CD4-positive, alpha-beta T cell treated with Interleukin-17A for 1 hour (primary cell): ENCODE measurements at places on chromosomes 11 and 22.

- no peak for DNase-seq
Measured at GRCh38 chr11:23206741-23207336, 346.6 kb upstream of the CCDC179 start.

- no peak for DNase-seq
Measured at GRCh38 chr11:134040386-134041302, 28.2 kb upstream of the JAM3 start.

DNA sequence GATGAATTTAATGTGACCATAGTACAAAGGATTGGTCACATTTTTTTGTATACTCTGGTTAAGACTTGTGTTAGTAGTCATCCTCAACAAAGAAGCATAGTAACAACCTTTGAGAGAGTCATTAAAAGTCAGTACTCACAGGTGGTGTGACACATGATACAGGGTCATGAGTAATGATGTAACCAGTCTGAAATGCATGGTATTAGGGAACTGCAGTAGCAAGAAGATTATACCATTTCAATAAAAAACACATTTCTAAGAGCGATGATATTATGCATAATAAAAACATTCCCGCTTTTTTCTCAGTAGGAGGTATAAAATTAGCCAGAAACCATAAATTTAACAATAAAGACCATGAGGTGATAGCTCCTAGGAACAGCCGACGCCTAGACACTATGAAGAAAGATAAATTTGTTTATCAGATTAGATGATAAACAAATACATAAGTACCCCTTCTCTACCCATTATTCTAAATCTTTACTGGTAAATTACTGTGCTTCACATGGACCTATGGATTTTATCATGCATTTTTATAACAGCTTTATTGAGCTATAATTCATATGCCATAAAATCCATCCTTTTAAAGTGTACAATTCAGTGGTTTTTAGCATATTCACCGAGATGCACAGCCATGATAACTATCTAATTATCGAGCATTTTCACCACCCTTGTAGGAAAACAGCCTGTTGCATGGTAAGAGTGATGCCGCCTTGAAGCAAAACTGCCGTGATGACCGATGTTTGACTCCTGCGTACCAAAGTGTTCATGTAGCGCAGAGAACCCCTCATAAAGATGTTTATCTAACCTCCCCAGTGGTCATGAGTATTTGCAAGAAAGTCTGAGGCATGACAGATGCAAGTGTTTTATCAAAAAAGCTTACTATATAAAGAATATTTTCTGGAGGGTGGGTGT lies 41.8 kb downstream of the TMPRSS5 start:
- DNase-seq: no peak

- no peak for DNase-seq
Measured at GRCh38 chr22:17063411-17064106, 21.2 kb upstream of the IL17RA start.

- DNase-seq: no peak
Measured at GRCh38 chr11:79025622-79026021, 415.2 kb downstream of the TENM4 start.

GRCh38 chr22:38201711-38202436 lies at the start of gene MAFF:
Gene MAFF, plus strand, starts transcription at chr22:38201994. Its CDS starts 11,860 bp downstream, at chr22:38213854.
- DNase-seq: peak; percentile 94

GRCh38 chr11:94449029-94449428 lies 44.6 kb downstream of the MRE11 start:
- DNase-seq: no peak

- DNase-seq: no peak
Measured at GRCh38 chr22:49208768-49209252, 618.9 kb downstream of the BRD1 start.

DNA sequence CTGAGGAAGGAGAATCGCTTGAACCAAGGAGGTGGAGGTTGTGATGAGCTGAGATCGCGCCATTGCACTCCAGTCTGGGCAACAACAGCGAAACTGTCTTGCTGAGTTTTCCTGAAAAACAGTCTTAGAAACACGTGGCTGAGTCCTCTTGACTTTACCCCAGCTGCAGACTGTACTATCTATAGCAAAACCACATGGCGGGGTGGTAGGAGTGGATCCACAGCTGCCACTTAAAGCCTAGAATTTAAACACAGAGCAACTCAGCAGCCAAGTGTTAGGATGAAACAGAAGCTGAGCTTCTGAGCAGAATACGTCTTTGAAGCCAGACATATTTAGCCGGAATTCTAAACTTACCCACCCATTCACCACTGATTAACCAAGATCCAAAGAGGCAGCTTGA lies 14.1 kb downstream of the PATZ1 start:
- no peak for DNase-seq

GRCh38 chr11:125072218-125072960 lies 9.3 kb downstream of the SLC37A2 start:
- peak; percentile 7 for DNase-seq

DNA sequence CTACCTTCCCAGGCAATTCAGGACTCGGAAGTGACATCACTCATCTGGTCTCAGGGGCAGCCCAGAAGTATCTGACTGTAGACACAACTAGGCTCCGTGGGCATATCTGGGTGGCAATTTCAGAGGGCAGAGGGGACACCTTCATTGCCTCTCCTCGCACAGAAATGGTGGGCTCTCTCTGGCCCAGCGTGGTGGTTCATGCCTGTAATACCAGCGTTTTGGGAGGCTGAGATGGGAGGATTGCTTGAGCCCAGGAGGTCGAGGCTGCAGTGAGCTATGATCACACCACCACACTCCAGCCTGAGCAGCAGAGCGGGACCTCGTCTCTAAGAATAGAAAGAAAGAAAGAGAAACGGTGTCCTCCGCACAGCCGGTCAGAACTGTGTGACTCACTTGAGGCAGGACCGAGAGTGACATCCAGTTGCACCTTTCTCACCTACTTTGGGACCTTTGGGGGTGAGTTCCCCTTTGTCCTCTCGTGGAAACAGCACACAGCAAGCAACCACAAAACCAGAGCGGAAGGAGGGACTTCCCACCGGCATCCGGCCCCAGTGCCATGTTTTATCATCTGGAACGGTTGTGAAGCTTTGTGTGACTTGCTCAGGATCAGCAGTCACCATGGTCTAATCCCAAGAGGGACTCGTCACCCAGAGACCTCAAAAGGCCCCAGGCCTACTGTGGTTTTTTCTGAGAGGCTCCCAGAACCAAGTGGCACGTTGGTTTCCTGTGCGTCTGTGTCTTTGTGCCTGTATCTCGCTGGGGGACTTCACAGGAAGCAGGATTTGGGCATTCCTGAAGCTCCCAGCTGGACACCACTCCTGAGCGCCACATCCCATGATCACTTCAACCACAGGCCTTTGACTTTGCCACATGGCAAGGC lies 38.4 kb upstream of the EMID1 start:
- peak; percentile 40 for DNase-seq

DNA sequence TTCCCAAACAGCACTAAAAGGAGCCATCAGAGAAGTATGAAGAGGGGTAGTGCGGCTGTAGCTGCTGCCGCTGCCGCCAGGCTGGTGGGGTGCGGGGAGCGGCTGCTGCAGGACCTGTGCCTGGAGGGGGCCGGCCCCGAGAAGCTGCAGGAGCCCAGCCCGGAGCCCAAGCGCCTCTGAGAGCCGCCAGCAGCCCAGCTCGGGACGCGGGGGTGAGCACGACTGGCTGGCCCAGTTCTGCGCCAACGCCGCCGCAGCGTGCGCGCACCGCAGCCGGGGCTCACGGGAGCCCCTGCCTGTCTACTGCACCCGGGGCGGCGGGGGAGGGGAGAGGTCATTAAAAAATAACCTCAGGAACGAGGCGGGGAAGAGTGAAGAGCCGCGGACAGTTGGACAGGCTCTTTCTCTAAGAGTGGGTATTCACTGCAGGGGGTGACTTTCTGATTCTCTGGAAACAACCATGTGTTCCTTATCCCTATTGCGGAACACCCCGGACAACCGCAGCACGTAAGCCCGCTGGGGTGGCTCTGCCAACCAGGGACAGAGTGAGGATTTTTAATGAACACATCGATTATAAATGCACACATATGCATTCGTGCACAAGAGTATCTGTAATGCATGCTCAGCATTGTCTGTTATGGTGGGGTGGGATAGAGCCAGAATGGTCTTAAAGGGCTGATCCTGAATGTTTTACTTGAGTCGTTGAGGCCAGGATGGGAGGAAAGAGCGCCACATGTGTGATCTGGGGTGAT lies 453 bp downstream of the GAS2 start:
- DNase-seq: no peak

DNA sequence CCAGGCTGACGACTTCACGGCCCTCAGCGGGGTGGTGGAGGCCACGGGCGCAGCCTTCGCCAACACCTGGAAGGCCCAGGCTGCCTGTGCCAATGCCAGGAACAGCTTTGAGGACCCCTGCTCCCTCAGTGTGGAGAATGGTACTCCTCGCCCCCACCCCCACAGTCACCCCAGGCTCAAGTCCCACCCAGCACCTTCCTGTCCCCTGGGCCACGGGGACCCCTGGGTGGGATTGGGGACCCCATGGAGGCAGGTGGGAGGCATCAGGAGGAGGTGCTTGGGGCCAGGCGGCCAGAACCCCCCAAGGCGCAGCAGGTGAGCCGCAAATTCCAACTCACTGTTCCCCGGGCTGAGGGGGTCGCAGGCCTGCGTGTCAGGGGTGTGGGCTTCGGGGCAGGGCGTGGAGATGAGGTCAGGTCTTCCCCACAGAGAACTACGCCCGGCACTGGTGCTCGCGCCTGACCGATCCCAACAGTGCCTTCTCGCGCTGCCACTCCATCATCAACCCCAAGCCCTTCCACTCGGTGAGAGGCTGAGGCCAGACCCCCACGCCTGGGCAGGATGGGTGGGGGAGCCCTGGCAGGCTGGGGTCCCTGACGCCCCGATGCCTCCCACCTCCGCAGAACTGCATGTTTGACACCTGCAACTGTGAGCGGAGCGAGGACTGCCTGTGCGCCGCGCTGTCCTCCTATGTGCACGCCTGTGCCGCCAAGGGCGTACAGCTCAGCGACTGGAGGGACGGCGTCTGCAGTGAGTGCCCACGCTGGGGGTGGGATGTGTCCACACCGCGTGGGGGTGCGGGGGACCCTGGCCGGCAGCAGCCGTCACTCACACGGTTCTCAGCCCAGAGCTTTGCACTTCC lies 9.4 kb downstream of the MUC5B start:
- DNase-seq: no peak

- no peak for DNase-seq
Measured at GRCh38 chr11:20021771-20022362, 138.4 kb downstream of the DBX1 start.

- no peak for DNase-seq
Measured at GRCh38 chr11:1353383-1354124, 36.2 kb upstream of the BRSK2 start.

GRCh38 chr11:33718440-33718839 lies 17.8 kb downstream of the CD59 start:
- DNase-seq: no peak

DNA sequence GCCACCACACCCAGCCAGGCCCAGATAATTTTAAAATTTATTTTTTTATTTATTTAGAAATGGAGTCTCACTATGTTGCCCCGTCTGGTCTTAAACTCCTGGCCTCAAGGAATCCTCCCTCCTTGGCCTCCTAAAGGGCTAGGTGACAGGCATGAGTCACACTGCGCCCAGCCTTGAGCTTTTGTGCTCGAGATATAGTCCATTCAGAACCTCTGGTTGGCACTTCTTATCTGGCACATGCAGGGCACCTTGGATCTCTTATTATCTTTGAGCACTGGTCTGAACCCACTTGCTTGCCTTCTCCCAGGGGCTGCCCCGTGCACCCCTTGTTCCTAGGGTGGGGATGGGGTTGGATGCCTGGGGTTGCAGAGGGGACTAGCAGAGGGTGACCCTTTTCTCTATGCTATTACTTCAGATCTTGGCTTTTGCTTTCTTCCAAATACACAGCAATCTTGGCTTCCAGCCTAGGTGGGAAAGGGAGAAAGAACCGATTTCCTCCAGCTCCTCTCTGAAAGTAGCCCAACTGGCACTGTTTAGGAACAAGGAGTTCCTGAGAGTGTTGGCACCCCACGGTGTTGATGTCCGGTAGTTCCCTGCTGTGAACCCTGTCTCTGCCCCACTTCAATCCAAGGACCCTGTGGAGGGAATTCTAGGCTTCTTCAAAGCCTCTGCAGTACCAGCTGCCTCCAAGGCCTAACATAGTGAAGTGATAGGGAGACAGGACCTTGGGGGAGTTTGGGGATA lies 1.3 kb upstream of the SLC3A2 start:
- no peak for DNase-seq

GRCh38 chr11:62400760-62401159 lies 18.1 kb upstream of the SCGB1A1 start:
- DNase-seq: no peak

DNA sequence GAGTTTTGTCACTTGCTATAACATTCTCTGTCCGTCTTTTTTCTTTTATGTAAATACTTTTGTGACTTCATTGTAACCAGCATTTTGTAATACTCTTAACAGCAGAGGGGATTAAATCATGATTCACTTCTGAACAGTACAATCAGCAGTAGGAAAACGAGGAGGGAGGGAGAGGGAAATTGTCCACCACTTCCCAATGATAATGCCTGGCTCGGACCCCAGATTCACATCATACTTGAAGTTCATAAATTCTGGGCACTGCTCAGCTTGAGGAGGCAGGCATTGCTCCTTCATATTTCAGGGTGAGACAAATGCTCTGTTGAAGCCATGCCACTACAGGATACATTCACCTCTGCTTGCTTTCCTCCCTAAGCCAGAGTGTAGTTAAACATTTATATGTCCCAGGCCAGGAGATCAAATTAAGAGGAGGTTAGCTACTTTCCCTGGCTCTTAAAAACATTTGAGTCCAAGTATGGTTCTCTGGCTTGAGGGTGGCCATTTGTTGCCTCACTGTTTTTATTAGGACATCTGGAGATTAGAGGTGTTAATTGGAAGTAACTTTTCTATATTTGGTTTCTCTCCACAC lies 129.0 kb upstream of the LDLRAD3 start:
- DNase-seq: no peak

GRCh38 chr11:61279934-61280659 lies 15.0 kb downstream of the VWCE start:
- DNase-seq: no peak

- no peak for DNase-seq
Measured at GRCh38 chr11:41868606-41869005, 409.2 kb upstream of the LRRC4C start.

GRCh38 chr22:44091021-44091721 lies 67.1 kb downstream of the PARVB start:
- DNase-seq: peak; percentile 31

DNA sequence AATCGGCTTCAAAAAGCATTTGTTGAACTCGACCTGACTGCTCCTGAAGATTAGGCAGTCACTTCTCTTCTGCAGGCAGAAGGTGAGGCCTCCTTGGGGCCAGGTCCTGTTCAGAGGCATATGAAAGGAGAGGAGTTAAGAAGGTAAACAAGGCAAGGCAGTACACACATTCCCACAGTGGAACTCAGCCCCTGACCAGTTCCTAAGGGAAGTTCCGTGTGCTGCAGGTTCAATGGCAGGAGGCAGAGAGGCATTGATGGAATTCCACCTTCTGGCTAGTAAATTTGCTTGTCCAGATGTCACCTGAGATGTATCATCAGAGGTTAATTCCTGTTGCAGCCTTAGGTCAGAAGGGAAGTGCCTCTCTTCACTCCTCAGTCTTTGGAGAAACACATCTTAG lies 337.0 kb upstream of the MTNR1B start:
- no peak for DNase-seq

- DNase-seq: no peak
Measured at GRCh38 chr11:112306230-112306629, 45.6 kb upstream of the PLET1 start.

- DNase-seq: no peak
Measured at GRCh38 chr11:2924381-2924780, 4.8 kb downstream of the PHLDA2 start.
